Activated T-cell treated with anti-CD3 and anti-CD28 coated beads, Interleukin-2, amount 50 U/mL, for 72 hours (primary cell): ENCODE measurements at places on chromosomes 7 and 10.

DNA sequence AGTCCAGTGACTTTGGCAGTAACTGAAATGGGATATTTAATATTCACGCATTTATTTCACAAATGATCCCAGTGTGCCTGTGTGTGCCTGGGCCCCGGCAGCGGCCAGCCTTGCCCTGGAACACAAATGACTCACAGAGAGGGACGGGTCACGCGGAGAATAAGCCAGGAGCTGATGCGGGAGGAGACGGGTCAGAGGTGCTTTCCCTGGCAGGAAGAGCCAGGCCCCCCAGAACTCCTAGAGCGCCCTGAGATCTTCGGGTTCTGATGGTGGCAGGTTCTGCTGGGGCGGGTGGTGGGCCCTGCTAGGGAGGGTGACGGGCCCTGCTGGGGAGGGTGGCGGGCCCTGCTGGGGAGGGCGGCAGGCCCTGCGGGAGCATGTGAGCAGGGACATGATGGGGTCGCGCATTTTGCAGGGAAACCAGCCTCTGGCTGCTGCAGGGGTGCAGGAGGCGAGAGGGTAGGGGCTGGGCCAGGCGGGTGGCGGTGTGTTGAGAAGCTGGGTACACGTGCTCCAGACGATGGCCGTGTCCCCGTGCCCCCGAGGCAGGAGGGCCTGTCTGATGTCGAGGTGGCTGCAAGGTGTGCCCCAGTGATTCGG lies 84.2 kb upstream of the DIP2C start:
- no peak for DNase-seq

GRCh38 chr10:78981970-78982281 lies 86.8 kb upstream of the ZMIZ1 start:
- DNase-seq = no peak

GRCh38 chr7:80635533-80635932 lies 2.9 kb upstream of the CD36 start:
- DNase-seq = no peak

DNA sequence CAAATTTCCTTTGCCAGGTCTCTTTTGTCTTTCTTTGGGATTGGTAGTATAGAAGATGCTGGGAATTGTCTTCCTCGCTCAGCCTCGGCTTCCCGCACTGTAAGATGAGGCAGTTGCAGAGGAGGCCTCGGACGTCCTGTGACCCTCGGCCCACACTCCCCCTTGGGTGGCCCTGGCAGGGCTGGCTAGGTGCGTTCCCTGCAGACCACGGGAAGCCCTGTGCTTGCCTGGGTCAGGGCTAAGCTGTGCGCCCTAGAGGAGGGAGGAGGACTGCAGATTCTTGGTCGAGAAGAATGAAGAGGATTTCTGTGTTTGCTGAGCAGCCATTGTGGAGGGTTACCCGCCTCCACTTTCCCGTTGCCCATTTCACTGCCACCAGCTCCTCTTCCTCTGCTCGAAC lies 42.8 kb downstream of the WIPI2 start:
- DNase-seq = no peak

DNA sequence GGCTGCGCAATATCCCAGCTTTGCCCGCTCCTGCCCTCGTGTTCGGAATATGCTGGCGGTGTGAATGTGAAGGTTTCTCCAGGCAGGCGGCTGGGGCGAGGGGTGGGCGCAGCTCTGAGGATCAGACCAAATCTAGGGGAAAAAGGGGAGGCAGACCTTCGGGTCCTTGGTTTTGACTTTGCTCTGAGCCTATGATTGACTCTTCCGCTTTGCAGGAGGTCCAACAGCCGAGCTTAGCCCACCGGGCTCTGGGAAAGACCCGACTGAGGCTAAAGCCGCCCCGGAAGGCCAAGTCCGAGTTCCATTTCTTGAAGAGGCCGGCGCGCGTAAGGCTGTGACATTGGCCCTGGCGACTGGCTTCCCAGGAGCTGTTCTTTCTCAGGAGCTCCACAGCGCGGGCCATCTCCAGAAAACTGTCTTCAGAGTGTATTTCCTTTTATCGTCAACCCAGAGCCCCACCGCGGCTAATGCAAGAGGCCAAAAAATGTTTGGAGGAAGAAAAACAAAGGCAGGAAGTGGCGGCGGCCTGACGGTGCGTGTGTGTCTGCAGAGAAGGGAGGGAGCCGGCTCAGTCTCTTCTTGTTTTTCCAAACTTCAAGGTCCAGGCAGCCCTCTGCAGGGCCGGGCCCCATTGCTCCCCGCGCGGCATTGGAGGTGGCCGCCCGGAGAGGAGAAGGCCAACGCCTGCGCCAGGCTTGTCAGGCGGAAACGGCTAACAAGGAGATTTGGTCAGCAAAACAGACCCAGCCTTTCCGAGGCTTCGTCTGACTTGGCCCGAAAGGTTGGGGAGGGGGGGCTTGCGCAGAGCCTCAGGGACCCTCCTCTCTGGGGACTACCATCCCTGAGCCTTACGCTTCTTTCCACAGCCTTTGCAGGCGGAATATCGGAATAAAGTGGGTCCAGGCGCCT lies 3.6 kb upstream of the HOXA11 start:
- peak; percentile 53 for DNase-seq

DNA sequence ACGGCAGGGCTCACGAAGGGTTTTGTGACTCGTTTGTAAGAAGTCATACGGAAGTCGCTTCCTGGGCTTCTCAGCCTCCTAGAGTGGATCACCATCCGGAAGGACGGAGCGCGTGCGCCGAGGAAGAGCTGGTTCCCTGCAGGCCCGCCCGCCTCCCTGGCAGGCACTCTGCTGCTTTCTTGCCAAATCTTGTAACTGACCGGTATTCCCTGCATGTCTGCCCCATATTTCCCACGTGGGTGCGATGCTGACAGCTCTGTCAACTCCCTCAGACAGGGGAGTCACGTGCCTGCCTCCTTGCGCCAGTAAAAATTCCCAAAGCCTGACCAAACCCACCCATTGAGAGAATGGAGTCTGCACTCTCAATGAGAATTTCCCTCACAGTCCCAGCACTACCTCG lies 12.7 kb downstream of the SHH start:
- no peak for DNase-seq

DNA sequence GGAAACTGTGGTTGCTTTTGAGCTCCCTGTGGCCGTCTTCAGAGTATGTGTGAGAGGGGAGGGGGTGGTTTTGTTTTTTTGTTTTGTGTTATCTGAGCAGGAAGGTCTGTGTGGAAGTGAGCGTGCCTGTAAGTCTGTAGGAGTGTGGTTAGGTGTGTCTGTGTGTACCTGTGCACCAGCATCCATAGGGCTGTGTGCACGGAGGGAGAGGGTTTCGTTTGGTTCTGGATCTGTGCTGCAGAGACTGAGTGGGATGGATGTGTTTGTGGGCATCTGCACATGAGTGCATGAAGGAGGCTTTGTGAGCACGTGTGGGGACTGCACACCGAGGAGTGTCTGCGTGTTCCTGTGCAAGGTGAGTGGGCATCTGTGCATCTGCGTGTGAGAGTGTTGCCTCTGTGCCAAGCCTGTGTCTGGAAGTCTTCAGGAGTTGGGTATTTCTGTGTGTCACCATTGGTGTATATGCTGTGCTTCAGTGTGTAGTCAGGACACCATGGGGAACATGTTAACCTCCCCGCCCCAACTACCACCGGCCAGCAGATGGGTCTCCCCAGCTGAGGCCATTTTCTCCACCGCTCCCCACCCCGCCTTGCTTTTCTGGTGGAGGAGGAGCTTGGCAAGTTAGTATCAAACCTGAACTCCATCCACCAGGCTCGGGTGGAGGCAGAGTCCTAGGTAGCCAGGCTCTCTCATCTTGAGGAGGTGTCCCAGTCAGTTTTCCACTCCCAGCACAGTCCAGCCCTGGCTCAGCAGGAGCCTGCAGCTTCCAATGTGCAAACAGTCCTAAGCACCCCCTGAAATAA lies 7.1 kb upstream of the TLX1 start:
- DNase-seq = no peak

DNA sequence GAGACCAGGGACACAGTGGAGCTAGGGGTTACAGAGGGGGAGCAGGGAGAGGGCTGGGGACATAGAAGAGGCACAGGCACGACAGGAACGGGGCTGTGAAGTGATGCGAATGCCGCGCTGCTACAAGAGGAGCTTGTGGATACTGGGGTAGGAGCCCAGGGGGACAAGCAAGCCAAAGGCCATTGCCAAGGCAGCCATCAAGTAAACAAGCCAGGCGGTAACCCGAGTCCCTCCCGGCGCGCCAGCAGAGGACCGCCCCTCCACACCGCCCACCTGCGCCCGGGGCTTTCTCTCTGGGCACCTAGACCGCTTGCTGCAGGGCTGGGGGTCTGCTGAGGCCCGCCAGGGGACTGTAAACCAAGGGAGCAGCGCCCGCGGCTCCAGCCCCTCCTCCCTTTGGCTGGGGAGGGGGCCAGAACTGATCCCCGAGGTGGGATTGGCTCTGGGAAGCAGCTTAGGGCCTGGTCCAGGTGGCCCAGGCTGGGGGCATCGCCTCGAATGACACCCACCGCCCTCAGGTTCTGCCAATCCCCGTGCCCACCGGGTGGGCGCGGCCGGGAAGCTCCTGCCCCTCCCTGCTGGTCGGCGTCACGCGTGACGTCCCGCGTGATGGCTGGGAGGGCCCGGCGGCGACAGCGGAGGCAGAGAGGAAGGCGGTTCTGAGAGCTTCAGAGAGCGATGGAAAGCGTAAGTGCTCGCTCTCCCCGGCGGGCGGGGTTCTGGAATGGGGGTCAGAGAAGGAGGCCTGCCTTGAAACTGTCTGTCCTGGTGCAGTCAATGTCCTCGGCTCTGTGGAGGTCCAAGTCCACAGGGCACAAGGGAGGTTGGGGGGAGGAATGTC lies 982 bp downstream of the SFXN3 start:
- DNase-seq = peak; percentile 69

GRCh38 chr10:8876171-8876570 lies 821.7 kb downstream of the GATA3 start:
- DNase-seq = no peak

DNA sequence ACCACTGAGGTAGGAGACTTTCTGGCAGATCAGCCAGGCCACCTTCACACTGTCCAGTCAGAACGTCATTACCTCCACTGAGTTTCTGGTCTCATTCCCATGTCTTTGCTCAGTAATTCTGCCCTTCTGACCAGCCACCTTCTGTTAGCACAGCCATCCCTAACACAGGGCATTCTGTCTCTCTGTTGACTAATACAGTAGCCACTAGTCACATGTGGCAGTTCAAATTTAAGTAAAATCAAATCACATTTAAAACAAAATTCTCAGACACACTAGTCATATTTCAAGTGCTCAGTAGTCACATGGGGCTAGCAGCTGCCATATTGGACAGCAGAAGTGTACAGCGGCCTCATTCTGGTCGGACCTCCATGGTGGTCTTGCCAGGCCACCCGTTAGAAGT lies 7.4 kb downstream of the CPSF4 start:
- no peak for DNase-seq

DNA sequence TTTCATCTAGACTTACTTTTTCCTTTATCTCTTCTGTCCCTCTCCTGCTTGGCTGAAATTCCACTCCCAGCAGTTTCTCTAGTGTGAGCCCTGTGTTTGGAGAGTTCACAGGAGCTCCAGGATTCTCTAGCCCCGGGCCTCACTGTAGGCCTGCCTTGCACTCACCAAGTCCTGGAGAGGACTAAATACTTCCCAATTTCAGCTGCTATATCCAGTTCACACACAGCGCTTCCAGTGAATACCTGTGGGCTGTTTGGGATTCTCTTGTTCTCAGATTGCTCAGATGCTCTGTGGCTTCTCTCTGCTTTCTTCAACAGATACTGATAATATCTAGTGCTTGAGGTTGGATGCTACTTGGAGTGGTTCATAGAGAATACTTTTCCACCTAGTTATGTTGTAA lies 46.0 kb downstream of the MINPP1 start:
- no peak for DNase-seq

GRCh38 chr10:32171204-32171603 lies 115.0 kb upstream of the KIF5B start:
- no peak for DNase-seq

GRCh38 chr7:101547916-101548661 lies 81.0 kb downstream of the MYL10 start:
- no peak for DNase-seq

GRCh38 chr7:117873310-117874190 lies at the start of gene CTTNBP2:
TSS of gene CTTNBP2 (minus strand) at chr7:117873441. CDS start at chr7:117873415, 26 bp downstream.
- peak; percentile 11 for DNase-seq

- no peak for DNase-seq
Observed at GRCh38 chr10:13820964-13821337, 234.2 kb downstream of the PRPF18 start.
